Activated CD8-positive, alpha-beta memory T cell treated with anti-CD3 and anti-CD28 coated beads for 4 hours (primary cell): ENCODE measurements at places on chromosomes 5 and 9.

GRCh38 chr5:97194366-97194765, 11.3 kb upstream of the RIOK2 start:
- no peak for DNase-seq

DNA sequence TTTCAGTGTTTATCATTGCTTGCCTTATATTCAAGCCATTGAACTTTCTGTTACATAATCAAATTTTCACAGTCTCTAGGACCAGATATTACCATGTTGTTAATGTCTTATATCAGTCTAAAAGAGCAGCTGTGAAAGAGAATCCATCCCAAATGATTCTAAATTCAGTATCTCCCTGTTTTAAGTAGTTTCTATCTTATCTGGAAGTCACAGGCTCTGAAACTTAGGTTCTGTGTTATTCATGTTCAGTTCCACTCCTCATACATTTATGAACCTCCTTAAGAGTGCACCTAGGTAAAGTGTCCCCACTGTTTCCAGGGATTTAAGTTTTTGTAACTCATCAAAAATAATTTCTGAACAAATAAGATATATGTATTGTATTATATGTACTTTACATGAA, 9.7 kb downstream of the LYRM7 start:
- no peak for DNase-seq

DNA sequence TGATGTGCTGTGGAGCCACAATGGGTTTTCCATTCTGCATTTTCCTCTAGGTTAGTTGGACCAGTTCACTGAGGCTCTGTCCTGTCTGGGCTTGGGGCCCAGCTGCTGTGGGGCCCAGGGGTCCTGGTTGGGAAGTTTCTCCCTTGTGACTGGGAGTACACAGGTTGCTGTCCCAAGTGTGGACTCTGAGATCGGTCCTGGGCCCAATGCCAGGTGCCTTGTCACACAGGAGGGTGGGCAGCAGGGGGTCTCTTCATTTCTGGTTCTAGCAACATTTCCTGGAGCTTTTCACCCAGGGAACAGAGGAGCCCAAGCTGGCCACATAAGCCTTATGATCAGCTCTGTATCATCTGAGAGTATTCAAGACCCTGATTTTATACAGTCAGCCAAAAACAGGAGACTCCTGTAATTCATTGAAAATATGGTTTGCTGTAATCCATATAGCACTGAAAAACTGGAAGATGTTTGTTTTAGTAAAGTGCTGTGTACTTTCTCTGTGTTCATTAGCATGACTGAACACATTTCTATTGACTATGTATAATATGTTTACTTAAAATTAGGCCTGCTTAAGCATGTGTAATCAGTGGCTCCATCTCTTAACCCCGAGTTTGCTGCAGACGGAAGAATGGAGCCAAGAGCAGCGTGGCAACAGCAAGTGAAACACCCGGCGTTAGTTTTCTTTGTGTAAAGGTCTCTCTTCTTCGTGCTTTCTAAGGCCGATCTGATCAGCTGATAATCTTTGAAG, 62.5 kb downstream of the MVB12B start:
- DNase-seq, result no peak

GRCh38 chr9:94921092-94921471, 194.6 kb downstream of the AOPEP start:
- no peak for DNase-seq

- no peak for DNase-seq
These were observed 33.4 kb upstream of the AKNA start for GRCh38 chr9:114421147-114421546.

DNA sequence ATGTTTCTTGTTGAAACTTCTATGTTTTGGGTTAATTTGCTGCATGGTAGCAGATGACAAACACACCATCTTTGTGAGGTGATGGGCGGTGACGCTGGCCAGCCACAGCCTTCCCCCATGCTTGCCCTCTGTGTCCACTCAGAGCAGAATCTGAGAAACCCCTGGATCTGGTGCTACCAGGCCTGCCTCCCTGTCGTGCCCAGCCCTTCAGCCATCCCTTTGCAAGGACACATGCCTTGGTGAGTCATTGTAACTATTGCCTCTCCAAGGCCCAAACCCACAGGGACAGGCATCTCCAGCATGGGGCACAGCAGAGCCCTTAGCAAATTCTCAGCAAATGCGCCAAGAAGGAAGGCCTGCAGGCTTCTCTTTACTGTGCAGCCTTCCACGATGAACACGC, 48.1 kb upstream of the FCN1 start:
- DNase-seq, result no peak

GRCh38 chr5:175215906-175216305, 228.1 kb downstream of the DRD1 start:
- no peak for DNase-seq

DNA sequence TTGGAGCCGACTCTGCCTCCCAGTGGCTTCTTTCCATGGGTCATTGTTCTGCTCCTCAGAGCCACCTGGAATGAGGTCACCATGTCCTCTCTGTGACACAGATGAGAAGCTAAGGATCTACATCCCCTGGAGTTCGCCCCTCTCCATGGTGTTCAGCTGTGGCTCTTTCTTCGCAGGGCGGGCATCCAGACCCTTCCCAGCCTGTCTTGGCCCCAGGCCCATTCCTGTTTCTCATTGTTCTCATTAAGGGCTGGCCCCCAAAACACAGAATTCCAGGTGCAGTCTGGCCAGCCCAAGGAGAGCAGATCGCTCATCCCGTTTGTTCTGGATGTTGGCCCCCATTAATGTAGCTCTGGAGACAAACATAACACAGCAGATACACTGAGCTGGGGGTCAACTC, 66.4 kb upstream of the COL15A1 start:
- no peak for DNase-seq

DNA sequence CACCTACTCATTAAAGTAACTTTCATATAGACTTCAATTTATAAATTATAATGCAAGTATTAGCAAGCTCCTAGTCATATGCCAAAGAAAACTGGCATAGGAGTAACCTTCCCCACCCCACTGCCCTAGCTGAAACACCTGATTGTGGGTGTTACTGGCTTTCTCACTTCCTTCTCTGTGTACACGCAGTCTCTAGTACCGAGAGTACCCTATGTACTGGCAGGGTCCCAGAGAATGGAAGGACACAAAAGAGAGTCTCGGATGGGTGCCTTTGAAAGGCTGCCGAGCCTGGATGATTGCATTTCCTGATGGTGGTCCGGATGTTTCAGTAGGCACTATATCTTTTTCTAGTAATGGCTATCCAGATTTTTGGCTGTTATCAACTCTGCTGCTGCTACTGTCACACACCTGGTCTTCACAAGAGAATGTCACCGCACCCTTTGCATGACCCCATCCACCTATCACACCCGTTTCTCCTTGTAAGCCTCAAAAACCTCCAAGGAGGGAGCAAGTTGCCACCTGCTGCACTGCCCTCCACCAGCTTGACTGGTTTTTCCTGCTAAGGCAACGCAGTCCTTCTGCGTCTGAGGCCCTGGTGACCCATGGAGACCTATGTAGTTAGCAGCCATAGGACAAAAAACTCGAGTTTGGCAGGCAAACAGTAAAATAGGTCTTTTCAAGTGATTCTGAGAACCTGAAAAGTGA, 53.8 kb upstream of the CLINT1 start:
- no peak for DNase-seq

DNA sequence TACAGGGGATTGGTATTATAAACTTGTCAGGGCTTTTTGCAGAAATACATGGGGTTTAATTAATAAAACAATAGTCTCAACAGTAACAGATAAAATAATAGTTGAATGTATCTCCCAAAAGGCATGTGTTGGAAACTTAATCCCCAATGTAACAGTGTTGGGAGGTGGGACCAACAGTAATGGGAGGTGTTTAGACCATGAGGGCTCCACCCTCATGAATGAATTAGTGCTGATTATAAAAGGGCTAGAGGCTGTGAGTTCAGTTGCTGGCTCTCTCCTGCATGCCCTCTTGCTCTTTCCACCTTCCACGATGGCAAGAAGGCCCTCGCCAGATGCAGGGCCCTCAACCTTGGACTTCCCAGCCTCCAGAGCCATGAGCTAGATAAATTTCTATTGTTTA, 56.3 kb downstream of the STK10 start:
- DNase-seq, result no peak

- DNase-seq, result no peak
These were observed 90.5 kb downstream of the KCNT1 start for GRCh38 chr9:135792268-135793128.

GRCh38 chr5:40474250-40474649, 205.5 kb upstream of the PTGER4 start:
- no peak for DNase-seq

- no peak for DNase-seq
These were observed 48.4 kb downstream of the MRPL36 start for GRCh38 chr5:1751026-1751863.

- DNase-seq, result no peak
These were observed 60.2 kb upstream of the SLC2A8 start for GRCh38 chr9:127336506-127337352.

GRCh38 chr5:85576666-85577065, 1041.1 kb upstream of the COX7C start:
- no peak for DNase-seq

- DNase-seq, result no peak
These were observed 11.0 kb upstream of the ADAMTS2 start for GRCh38 chr5:179355976-179356974.

DNA sequence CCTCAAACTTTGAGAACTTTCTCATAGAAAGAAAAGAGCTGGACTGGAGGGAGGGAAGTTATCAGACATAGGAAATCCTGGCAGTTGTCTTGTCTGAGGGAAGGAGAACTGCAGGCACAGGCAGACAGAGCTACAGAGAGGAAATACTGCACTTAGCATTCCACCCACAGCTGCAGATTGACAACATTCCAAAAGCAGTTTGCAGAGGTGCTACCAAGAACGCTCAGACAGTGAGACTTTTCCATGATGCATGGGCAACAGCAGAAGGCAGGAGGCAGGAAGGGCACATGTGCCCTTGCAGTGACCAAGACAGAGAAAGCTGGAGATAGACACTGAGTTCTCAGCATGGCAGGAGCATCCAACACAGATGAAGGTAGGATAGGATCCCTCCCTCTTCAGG, 327.5 kb upstream of the ZNF462 start:
- no peak for DNase-seq

DNA sequence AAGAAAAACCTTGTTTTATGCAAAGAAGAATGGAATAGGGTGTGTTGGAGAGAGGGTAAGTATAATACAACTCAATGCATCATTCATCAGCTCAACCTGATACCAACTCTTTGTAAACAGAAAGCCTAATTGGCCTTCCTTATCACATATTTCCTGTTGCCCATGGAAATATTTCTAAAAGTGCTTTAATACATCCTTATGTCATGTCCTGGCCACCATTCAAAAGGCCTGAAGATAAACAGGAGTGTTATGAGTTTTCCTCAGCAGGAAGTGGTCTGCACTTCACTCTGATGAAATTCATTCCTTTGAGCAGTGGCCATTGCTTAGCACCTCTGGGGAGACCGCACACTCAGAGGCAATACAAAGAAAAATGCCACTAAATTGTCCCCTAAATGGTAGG, 511.2 kb downstream of the SEMA5A start:
- DNase-seq, result no peak

DNA sequence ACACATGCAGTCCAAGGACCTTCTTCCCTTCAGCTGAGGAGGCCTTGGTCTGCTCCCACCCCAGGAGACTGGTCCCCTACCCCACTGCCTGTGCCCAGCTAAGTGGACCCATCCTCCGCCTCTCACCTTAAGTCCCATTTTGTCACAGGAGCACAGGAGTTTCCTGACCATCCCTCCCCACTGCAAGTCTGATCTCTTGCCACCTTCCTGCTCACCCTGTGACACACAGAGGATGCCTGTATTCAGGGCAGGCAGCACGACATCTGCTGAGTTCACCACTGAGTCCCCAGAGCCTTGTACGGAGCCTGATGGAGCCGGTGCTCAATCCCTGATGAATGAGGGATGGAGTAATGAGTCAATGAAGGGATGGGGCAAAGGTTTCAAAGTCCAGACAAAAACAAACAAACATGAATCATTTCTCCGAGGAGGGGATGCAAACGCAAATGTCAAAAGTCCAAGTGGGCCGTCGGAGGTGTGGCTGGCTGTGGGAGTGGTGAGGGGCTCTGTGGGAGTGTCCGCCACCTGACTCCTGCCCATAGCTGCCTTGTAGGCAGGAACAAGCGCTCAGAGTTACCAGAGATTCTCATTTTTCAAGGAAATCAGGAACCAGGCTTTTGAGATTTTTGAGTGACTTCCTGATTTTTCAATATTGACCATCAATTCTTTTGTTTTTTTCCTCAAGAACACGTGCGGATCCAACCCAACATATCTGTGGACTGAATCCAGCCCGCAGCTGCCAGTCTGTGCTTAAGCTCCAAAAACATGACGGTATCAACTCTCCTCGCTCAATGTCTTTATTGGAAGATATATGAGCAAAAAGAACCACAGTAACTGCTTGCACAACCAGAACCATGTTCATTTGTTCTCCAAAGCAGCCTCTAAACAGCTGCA, 4.4 kb downstream of the RAPGEF1 start:
- DNase-seq, result no peak

- no peak for DNase-seq
These were observed 53.9 kb downstream of the C9orf57 start for GRCh38 chr9:72006501-72006900.

DNA sequence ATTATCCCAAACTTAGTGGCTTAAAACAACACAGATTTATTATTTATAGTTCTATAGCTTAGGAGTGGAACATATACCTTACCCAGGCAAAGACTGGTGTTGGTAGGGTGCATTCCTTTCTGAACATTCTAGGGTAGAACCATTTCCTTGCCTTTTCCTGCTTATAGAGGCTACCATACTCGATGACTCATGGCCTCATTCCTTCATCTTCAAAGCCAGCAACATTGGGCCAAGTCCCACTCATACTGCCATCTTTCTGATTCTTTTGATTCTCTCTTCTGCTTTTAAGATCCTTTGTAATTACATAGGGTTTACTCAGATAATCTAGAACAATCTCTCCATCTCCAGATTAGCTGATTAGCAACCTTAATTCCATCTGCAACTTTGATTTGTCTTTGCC, 452.7 kb upstream of the KLF4 start:
- DNase-seq, result no peak
